GM12878 (cell line): ENCODE measurements at places on chromosomes 2 and 18.

DNA sequence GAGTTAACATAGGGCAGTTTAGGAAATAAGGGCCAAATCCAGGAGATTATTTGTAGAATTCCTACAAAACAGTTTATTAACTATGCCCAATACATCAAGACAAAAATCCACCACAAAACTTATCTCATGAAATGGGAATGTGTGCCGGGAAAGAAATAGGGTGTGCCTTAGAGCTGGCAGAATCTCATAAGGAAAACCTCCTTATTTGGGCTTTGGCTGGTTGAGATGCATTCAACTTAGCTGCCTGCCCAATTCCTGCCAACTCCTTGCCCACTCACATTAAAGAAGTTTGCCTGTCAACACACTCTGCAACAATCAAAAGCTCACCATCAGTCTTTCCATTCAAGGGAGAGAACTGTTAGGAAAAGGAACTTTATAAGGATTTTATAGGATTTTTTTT is 500.6 kb downstream of the SATB2 start:
- DNase-seq = no peak

DNA sequence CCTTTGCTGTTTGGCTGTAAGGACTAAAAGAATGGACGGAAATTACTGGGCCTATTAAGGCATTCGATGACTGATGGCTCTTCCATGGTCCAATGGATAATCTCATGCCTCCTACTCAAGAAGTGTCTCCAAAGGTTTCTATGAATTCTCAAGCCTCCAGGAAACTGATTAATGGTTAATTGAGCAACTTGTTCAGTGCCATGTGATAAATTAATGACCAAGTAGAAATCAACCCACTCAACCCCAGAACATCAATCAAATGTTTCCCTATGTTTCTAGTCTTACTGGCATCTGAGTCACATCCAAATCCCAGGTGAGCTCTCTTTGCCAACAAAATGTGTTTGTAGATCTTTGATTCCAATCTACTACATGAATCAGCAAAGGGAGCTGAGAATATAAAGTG is 103.6 kb downstream of the NXPH2 start:
- no peak for DNase-seq

- no peak for DNase-seq
Measured at GRCh38 chr2:118539290-118539689, 308.2 kb downstream of the EN1 start.

GRCh38 chr2:156057647-156058046 is 274.9 kb downstream of the NR4A2 start:
- no peak for DNase-seq

DNA sequence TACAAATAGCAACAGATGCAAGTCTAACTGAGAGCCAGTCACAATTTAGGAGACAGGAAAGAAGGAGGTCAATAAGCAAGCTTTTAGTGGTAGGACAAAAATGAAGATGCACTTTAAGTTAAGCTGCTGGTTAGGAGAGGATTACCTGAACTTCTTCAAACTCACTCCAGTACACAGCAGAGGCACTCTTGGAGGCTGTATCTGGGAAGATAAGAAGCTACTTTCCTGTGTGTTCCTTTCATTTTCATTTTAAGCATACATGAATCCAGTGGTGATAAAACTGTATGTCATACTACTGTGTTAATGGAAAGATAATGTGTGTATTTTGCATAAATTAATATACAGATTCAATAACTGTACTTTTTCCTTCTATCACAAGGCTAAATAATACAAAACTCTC is 49.6 kb downstream of the HYCC2 start:
- no peak for DNase-seq

- no peak for DNase-seq
Measured at GRCh38 chr18:40063488-40063887, 1891.5 kb upstream of the PIK3C3 start.

- no peak for DNase-seq
Measured at GRCh38 chr18:29982218-29982617, 1060.3 kb downstream of the DSC3 start.

- DNase-seq = no peak
Measured at GRCh38 chr2:139078376-139078775, 298.2 kb upstream of the NXPH2 start.

DNA sequence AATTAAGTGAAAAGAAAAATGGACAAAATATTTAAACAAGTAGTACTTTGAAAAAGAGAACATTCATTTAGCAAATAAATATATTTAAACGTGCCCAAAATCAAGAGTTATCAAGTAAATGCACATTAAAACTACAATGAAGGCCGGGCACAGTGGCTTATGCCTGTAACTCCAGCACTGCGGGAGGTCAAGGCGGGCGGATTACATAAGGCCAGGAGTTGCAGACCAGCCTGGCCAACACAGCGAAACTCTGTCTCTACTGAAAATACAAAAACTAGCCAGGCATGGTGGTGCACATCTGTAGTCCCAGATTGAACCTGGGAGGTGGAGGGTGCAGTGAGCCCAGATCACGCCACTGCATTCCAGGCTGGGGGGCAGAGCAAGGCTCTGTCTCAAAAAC is 9.8 kb downstream of the STAM2 start:
- no peak for DNase-seq

- no peak for DNase-seq
Measured at GRCh38 chr2:183163821-183164649, 39.8 kb downstream of the NUP35 start.

DNA sequence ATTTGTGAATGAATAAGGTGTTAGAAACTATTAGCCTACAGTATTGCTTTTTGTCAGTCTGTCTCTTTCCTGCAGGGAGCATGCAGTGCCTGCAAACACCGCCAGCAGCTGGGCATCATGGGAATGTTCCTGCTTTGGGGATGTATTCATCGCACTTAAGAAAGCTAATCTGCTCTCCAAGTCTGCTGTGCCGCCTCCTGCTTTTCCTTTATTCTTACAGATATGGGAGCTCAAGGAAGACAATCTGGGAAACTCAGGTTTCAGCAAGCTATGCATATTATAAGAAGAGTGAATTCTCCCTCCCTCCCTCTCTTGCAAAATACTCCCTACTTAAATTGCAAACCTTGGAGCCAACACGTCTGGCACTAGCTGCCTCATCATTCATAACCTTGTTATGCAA is 479.2 kb upstream of the ACVR2A start:
- DNase-seq = no peak

DNA sequence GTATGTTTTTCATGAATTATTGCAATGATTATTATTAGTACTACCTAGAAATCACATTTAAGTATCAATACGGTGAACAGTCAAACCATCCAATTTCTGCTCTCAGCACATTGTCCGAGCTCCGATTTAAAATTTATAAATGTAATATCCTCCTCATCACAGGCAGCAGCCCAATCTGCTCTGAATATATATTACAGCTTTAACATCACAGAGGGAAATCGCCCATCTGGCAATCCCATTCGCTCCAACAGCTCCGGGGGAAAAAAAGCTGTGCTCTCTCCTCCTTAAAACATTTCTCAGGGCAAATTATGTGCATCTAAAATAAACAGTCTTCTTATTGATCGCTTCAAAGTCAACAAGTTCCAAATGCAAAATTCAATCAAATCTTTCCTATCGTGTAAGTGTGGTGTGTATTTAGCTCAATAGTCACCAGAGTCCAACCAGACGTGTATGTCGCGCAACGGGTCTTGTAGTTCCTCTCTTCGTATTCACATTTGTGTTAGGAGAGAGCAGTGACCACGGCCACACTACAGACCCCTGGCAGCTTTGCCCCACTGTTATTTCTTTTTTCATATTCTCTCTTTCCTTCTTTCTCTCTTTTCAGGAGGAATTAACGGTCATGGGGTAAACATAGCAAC is 2.4 kb downstream of the FIGN start:
- no peak for DNase-seq

DNA sequence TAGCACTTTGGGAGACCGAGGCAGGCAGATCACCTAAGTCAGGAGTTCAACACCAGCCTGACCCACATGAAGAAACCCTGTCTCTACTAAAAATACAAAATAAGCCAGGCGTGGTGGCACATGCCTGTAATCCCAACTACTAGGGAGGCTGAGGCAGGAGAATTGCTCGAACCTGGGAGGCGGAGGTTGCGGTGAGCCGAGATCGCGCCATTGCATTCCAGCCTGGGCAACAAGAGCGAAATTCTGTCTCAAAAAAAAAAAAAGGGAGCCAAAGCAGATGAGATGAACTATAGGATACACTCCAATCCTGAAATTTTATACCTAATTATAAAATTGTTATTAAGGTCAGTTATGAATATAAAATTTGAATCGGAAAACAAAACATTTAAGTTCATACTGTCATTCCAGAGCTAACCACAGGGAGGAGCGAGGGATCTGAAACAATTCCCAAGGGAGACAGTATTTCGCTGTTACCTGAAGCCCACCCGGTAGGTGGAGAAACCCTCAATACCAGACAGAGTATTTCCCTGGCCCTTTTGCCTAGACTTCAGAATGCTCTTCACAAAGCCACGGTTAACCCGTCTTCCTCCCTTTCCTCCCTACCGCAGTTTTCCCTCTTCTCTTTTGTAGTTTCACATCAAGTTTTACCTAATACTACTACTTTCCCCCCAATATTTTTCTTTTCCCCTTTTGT is 1.4 kb downstream of the PPM1G start:
- no peak for DNase-seq

- no peak for DNase-seq
Measured at GRCh38 chr18:76348267-76349066, 146.6 kb downstream of the ZNF516 start.

DNA sequence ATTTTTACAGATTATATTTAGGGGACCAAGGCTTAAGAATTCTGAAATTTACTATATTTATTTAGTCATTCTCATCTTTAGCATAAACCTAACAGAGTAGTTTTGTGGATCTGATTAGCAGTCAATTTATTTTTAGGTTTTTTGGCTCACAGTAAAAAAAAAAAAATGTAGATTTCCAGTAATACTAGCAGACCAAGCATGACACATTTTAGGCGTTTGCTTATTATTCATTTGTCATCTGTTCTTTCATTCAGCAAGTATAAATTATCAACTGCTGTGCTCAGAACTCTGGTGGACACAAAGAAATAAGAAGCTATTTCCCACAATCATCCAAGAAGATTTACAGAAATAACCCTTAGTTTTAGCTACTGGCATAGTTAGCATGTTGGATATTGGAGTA is 20.6 kb downstream of the PDE1A start:
- DNase-seq = no peak

- DNase-seq = no peak
Measured at GRCh38 chr2:181895818-181896217, 4.3 kb downstream of the ITPRID2 start.

DNA sequence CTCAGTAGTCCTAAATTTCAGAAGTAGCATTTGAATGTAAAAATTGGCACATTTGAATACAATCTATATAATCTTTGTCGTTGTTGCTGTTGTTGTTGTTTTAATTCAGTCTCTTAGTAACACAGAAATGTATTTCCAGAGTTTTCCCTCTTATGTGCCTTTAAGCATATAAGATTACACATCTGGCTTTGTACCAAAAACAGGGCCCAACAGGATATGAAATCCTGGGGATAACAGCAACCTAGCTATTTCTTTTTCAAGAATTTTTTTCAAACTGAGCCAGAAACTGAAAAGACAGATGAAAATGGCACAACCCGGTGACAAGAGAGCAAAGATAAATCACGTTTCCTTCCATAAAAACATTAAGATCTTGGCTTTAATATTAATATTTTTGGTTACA is 906.7 kb downstream of the NRXN1 start:
- DNase-seq = no peak
